ENCODE measurements at places on chromosomes 7 and 10.

- DNase-seq, result no peak
Measured at GRCh38 chr7:96330193-96330592, 8.3 kb upstream of the SLC25A13 start.

GRCh38 chr10:120105001-120105400 lies 212.5 kb downstream of the SEC23IP start:
- no peak for DNase-seq

GRCh38 chr10:15859509-15859905 lies 800 bp downstream of the MINDY3 start:
- no peak for DNase-seq

GRCh38 chr10:119243488-119243887 lies 36.1 kb downstream of the GRK5 start:
- no peak for DNase-seq

DNA sequence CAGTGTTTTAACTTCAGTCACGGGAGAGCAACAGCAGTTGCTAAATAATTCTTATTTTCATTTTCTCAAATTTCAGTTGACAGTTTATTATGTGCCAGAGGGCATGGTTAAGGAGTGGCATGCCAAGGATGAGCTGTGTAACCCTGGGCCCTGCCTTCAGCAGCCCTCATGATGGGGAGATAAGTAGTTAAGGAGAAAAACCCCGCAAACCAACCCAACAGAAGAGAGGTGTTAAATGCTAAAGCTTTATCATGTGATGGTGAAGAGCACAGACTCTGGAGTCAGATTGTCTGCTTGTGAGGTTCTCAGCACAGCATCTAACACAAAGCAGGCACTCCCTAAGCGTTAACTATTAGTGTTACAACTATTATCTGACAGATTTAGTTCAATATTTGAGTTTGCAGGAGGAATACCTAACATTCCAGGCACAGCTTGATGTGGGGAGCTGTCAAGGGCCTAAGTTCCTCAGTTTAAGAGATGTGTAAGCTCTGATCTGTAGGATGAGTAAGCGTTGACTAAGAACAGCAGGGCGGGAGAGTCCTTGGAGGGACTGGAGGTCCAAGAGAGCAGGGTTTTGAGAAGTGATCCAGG lies 29.6 kb downstream of the STAM start:
- DNase-seq, result no peak

DNA sequence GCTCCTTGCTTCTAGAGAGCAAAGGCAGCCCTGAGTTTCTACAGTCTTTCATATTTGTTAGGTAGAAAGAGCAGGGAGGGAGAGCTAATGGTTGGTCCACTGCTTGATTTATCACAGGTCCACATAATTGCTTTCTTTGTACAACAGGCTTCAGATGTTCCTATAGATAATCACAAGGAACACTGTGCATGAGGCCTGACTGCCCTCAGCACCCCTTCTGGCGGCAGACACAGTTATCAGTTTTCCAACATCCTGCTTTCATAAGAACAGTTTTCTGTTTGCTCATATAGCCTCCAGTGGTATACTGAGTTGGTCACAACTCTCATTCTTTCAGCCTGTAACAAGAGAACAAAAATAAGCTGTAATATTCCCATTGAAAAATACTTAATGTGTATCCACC lies 69.7 kb downstream of the AKR1C4 start:
- DNase-seq, result no peak

DNA sequence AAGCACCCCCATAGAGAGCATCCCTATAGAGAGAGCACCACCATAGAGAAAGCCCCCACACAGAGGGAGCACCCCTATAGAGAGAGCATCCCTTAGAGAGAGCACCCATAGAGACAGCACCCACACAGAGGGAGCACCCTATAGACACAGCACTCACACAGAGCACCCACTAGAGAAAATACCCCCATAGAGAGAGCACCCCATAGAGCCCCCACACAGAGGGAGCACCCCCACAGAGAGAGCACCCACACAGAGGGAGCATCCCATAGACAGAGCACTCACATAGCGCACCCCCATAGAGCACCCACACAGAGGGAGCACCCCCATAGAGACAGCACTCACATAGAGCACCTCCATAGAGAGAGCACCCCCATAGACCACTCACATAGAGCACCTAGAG lies 48.6 kb downstream of the INSIG1 start:
- DNase-seq, result no peak

DNA sequence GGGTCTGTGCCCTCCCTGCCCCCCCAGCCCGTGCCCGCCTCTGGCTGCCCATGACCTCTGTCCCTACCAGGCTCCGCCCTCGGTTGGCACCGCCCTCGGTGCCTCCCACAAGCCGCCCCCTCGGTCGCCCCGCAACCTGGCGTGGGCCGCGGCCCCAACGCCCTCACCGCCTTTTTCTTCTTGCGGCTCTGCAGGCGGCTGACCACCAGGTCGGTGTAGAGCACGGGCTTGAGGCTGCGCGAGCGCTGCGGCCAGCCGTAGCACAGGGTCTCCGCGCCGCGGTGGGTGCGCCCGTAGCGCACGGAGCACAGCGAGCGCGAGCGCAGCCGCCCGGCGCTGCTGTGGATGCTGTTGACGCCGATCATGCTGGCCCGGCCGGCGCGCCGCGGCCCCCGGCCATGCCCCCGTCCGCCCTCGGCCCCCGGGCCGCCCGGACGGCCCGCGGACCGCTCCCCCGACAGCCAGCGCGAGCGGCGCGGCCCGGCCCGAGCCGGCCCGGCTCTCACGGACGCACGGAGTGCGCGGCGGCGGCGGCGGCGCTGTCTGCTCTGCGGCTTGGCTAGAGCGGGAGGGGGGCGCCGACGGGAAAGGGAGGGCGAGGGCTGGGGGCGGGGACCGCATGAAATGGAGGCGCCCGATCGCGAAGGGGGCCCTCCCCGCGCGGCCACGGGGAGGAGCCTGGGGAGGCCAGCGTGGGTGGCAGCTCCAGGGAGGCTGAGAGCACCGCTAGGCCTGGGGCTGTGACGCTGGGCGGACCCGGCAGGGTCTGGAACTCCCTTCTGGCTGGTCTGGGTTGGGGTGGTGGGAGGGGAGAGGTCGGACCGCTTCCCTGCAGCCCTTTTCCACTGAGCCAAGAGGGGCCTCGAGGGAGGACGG lies 9.6 kb downstream of the PSD start:
- no peak for DNase-seq

- no peak for DNase-seq
Measured at GRCh38 chr7:106462365-106462859, 177.6 kb upstream of the NAMPT start.

- DNase-seq, result no peak
Measured at GRCh38 chr7:105084581-105084980, 70.6 kb downstream of the KMT2E start.

DNA sequence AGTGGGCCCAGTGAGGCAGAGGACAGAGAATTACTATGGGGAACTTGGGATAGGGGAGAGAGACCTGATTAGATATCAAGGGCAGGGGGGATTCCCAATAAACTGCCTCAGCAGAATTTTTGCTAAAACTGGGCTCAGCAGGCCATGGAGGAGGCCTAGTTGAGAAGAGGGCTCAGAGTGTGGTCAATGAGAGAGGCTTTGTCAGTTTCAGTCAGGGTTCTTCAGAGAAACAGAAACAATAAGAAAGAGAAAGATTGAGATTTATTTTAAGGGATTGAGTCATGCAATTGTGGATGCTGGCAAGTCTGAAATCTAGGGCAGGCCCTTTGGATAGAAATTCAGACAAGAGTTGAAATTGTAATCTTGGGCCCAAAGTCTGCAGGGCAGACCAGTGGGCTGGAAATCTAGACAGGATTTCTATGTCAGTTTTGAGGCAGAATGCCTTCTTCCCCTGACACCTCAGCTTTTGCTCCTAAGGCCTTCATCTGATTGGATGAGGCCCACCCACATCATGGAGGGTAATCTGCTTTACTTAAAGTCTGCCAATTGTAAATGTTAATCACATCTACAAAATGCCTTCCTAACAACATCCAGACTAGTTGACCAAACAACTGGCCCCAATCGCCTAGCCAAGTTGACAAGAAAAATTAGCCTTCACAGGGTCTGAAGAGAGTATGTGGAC lies 33.5 kb upstream of the CCSER2 start:
- no peak for DNase-seq

DNA sequence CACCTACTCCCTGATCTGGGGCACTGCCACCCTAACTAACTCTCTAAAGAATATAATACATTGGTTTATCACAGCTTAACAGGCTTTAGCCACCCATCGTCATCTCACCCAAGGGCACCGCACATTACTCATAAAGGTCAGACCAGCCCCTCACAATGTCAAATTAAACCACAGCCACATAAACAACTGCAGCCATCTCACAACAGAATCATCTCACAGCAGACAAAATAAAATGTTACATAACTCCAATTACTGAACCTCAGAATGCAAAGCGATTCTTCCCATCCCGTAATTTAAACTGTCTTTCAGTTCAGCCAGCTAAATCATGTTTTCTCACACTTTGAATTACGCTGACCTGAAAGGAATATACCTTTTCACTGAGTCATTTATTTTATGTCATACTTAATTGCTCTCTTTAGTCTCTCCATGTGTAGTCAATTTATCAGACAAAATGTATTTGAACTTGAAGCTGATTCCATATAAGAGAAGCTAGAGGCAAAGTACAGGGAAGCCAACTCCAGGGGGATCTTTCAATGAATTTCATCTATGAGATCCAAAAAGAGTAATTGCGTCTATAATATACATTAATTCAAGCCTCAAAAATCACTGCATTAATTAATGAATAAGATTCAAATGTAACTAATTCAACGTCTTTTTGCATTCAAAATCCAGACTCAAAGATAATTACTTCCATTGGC lies 96.9 kb upstream of the NEBL start:
- DNase-seq, result no peak

GRCh38 chr7:86991093-86991769 lies 68.2 kb downstream of the ELAPOR2 start:
- DNase-seq, result no peak

- DNase-seq, result no peak
Measured at GRCh38 chr7:157817433-157817832, 480.6 kb downstream of the DNAJB6 start.

DNA sequence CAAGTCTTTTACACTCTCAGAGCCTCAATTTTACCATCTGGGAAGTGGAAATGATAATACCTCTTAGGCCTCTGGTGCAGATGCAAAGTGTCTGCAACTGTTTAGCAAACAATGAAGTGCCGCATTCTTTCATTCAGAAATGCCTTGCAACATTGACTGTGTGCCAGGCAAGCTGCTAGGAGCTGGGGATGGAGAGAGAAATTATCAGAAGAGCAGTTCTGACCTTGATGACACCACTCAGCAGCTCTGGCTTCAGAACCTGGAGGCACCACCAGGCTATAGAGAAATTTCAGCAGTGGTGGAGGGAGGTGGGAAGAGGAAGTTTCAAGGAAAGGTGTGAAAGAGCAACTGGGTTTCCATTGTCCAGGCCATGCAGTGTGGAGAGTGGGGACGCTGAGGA lies 78.1 kb upstream of the HABP2 start:
- DNase-seq, result no peak

DNA sequence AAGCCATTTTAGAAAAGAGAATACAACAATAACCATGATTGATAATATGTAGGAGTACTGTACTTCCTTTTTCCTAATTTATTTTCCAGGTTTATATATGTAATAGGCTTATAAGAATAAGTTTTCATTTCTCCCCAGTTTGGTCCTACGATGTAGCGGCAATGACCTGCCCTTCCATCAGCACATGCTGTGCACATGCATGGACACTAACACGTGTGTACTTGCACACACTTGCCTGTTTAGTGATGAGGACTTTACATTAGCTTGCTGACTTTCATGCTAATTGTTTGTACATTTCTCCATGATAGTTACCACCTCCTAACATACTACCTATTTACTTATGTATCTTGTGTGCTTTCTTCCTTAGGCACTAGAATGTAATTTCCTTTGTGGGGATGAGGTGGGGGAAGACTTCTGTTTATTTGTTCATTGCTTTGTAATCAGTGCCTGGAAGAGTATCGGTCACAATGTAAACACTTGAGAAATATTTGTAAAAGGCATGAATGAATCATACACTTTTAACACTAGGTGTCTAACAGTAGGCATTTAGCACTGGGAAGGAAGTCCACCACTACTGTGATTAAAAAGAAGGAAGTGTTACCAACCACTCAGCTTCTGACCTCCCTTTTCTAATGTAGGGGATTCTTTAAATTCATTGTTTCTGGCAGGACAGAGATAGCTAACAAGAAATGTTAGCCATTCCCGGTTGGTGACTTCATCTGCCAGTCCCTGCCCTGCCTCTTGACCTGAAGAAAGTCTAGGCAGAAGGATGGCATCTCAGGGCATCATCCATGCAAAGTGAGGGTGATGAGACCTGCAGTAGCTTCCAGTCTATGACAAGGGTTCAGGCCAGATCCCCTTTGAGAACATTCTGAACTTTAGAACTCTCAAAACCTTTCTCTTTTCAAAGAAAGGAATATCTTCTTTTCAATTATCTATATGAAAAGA lies 120.2 kb upstream of the RAB18 start:
- DNase-seq, result no peak

DNA sequence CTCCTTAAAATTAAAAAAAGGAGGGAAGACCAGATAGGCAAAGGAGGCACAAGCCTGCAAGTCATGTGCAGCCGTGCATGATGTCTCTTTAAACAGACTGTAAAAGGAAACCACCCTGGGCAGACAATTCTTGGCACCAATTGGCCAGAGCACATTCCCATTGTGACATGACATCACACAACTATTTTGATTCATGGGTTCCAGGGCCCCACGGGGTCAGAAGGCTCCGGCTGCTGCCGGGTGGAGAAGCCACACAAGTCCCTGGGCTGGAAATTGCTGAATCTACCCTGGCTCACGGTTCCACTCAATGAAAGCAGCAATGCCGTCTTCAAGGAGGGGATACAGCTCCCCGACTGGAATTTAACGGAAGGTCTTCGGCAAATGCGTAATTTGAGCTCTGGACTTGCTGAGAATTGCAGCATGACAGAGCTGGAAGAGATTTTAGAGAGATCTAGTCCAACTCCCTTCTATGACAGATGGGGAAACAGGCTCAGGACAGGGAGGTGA lies 140.5 kb downstream of the PRKAG2 start:
- DNase-seq, result no peak

- DNase-seq, result no peak
Measured at GRCh38 chr7:70243443-70243842, 645.2 kb downstream of the AUTS2 start.

DNA sequence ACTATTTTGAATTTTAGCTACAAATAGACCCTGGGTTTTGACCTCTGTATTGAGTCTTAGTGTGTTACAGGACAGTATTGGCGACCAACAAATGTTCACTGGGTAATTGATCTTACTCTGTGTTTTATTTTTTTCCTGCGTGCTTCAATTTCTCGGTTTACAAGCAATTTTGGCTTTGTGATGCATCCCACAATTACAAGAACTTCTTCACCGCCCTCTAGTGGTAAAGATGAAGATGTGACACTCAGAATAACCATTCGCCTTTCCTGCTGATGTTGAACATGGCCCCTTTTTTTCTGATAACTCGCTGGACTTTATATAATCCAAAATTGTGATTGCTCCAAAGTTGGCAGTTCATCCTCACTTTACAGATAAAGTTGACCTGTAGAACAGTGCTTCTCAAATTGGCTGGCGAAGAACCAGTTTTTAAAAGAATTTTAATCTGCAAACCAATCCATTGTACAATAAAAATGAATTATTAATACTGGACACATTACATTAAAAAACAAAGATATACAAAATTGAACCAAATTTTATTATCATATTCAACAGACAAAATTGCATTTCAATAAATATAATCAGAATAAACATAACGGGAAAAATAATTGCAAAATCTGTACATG lies 20.2 kb upstream of the SMC3 start:
- DNase-seq, result no peak
